ENCODE measurements at places on chromosomes 5 and 9. TPM values are rescaled to one million over a fixed set of nuclear protein-coding genes. Genes with fewer than 3 reads are reported as not detected.

The SPATA31A3 gene
- total RNA-seq: not detected

The WDR31 gene
- 2.3 TPM for total RNA-seq

The B4GALT1 gene
- total RNA-seq: 135 TPM

The PSD2 gene
- total RNA-seq: 0.08 TPM

The KCNIP1 gene
- not detected for total RNA-seq

The TYRP1 gene
- not detected for total RNA-seq

The PHF24 gene
- total RNA-seq: under 0.01 TPM

The OR1Q1 gene
- total RNA-seq: 0.17 TPM

Data from mammary epithelial cell (primary cell).